Neural progenitor cell (in vitro differentiated cells): ENCODE measurements at places on chromosomes 5 and 9.

GRCh38 chr5:59517926-59518585, 375.5 kb downstream of the PDE4D start:
- DNase-seq, result no peak

DNA sequence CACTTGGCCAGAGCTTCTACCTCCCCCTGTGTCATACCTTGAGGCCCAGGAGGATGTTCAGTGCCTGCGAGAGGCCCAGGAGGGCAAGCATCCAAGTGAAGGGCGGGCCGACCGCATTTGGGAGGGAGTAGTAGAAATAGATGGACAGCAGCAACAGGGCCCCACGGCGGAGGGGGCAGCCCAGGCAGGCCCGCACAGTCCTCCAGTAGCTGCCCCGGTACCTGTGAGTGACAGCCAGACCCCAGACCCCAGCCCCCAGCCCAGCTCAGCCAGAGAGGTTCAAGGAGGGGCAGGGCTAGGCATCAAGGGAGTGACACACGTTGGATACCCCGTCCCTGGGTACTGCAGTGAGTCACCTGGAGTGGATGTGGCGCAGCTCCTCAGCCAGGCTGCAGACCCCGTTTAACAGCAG, 1.4 kb downstream of the STING1 start:
- DNase-seq, result no peak

DNA sequence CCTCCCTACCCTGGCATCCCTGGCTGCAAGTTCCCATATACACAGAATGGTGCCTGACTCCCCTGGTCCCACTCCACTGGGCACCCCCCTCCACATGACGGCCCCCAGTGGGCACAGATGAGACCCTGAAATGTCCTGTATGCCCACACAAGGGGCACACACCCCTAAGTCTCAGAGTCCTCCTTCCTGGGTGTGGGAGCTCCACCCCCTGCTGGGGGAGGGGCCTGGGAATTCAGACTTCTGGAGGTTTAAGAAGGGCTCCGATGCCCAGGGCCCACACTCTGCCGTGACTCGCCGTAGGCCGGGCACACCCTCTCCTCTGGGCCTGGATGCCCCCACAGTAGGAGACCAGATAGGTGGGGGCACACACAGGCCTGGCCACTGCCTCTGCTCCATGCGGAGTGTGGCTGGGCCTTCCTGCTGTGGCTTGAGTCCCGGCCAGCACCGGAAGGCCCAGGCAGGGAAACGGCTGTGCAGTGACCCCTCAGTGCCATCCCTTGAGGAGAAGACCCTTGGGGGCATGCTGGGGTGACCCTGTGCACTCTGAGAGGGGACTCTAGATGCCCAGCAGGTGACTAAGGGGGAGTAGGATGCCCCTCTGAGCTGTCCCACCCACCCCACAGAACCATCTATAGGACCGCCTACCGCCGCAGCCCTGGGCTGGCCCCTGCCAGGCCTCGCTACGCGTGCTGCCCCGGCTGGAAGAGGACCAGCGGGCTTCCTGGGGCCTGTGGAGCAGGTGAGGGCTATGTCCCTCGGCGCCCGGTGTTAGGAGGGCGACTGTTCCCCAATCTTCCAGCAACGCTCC, 6.5 kb downstream of the EGFL7 start:
- no peak for DNase-seq

DNA sequence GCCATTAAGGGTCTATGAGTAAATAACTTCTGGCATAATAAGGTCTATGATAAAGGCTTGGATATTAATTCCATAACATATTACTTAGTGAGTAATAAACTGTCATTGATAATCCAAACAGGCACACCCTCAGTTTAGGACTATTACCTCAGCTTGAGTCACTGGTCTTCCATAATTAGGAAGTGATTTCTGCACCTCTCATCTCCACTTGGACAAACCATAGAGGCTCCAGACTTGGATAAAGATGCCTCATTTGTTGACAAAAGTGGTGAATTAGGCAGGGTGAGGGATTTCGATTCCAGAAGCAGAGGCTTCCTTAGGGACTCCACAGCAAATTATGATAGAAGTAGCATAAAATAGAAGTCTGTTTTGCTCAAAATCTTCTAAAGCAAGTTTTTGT, 127.5 kb upstream of the MTAP start:
- no peak for DNase-seq

GRCh38 chr9:74132986-74133385, 364.1 kb upstream of the RORB start:
- DNase-seq, result peak; percentile 26

DNA sequence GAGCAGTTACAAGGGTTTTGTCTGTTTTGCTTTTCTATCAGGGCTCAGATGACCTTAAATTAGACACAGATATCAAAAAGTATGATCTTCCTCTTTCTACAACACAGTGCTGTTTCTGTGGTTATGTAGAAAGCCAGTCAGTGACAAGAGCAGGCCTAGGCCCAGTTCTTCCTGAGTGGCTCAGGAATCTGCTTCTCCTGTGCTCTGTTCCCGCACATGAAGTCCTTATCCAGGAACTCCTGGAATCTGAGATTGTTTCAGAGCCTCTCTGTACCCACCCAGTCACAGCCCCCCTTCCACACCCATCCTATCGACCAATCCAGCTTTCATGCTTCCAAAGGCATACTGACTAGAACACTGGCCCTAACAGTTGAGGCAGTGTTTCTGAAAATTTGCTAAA, 40.4 kb upstream of the SMU1 start:
- no peak for DNase-seq

GRCh38 chr9:133769511-133770075, 31.4 kb upstream of the SARDH start:
- DNase-seq, result no peak

DNA sequence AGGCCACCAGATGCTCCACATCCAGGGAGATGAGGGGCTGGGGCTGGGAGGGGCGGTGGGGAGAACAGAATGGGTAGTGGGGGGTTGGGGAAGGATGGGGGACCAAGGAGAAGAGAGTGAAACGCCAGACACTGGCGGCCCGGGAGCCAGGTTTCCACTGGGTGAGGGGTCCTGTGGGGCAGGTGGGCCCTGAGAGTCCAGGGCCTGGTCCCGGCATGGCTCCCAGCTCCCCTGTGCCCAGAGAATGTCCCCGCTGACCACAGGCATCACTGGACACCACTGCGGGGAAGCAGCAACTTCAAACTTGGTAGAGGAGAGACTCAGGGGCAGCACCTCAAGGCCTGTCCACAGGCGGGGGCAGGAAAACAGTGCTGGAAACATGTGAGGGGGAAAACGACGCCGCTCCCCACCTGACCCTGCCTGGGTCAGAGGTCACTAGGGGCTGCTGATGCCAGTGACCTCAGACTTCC, 13.2 kb downstream of the NINJ1 start:
- DNase-seq, result no peak

DNA sequence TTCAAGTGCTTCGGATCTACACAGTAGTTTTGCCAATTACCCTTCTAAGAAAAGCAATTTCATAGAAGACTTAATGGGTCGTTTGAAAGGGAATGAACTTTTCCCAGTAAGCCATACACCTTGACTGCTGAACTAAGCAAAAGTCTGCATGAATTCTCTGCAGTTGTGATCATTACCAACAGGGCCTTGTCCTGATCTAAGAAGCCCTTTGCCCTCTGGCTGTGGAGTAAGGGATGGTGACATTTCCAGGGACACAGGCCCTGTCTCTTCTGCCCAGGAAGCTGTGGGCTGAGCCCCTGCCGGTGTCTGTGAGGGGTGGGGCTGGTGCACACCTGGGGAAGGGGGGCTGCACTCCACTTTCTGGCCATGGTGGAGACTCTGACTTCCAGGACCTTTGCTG, 30.5 kb downstream of the ZDHHC11 start:
- no peak for DNase-seq

DNA sequence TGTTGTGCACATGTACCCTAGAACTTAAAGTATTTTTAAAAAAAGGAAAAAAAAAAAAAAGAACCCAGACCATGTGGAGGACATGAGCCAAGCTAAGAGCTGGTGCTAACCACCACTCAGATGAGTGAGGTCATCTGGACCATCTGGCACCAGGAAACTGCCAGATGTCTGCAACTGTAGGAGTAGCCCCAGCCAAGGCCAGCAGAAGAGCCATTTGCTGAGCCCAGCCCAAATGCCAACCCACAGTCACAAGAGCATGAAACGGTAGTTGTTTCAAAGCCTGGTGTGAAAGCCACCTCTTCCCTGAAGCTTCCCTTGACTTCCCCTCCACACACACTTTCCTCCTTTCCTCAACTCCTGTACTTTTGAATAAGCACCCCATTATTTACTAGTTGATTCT, 69.2 kb upstream of the FCN1 start:
- no peak for DNase-seq

DNA sequence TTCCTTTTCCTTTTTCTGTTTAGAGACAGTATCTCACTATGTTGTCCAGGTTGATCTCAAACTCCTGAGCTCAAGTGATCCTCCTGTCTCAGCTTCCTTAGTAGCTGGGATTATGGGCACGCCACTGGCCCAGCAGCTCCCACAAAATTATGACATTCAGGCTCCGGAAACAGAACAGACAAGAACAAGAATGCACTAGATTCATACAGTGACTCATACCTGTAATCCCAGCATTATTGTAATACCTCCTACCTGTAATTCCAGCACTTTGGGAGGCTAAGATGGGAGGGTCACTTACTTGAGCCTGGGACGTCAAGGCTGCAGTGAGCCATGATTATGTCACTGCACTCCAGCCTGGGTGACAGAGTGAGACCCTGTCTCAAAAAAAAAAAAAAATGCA, 26.7 kb upstream of the B4GALT1 start:
- DNase-seq, result no peak

DNA sequence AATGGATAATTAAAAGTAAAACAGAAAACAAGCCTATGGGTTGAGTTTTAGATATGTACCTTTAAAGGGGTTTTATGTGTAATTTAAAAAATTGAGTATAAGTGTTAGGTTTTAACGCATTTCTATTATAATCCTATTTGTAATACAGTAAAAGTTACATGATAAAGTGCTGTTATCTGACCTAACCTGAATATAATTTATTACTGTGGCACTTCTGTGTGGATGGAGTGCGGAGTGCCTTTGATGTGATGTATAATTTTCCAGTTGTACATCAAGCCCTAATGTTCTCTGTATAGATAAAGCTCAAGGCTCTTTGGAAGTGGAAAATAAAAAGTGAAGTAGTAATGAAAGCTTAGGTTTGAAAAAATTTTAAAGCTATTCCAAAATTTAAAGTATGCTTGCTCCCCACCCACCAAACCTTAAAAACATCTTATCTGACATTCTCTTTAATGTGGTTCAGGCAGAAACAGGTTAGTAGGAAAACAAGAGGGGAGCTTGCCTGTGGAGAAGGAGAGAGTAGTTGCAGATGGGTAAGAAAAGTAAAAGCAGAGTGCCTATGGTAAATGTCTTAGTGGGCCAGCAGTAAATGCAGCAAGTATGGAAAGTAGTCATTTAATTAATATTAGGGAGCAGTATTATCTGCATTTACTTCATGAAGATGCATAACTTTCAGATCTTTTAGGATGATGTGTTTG, 4.0 kb downstream of the MATR3 start:
- no peak for DNase-seq

- DNase-seq, result no peak
Observed at GRCh38 chr5:66862020-66862419, 265.8 kb downstream of the MAST4 start.

DNA sequence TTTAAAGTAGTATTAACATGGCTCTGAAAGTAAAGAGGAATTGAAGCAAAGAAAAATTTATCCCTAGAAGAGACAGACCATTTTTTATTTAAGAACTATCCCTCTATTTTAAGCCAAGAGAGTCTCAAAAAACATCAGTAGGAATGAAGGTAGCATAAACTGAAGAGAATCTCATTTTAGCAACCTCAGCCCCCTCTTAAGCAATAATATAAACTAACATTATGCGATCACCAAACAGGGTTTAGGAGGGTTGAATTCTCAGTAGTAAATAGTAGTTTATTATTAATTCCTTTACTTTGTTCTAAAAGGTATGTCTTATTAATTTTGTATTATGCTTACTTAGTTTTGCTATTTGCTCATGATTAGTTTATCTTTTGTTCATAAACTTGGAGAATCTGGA, 287.4 kb downstream of the CDK5RAP2 start:
- no peak for DNase-seq

- no peak for DNase-seq
Observed at GRCh38 chr9:33379666-33380389, 22.5 kb downstream of the AQP7 start.

- DNase-seq, result no peak
Observed at GRCh38 chr9:18976709-18977531, 56.1 kb downstream of the SAXO1 start.

GRCh38 chr5:112512901-112513300, 93.8 kb upstream of the EPB41L4A start:
- no peak for DNase-seq

GRCh38 chr9:114122136-114123027, 23.3 kb upstream of the KIF12 start:
- DNase-seq, result no peak

DNA sequence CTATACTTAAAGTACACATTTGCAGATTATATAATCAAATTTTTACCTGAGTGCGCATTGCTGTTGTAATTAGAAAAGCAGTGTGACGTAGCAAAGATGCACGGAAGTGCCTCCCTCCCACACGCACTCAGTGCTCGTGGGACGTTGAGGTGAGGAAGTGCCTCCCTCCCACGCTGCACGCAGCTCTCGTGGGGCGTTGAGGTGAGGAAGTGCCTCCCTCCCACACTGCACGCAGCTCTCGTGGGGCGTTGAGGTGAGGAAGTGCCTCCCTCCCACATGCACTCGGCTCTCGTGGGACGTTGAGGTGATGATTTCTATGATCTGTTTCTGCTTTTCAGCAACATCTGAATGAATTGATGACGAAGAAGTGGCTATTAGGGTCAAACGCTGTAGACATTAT, 21.0 kb downstream of the EXOC3 start:
- DNase-seq, result no peak

DNA sequence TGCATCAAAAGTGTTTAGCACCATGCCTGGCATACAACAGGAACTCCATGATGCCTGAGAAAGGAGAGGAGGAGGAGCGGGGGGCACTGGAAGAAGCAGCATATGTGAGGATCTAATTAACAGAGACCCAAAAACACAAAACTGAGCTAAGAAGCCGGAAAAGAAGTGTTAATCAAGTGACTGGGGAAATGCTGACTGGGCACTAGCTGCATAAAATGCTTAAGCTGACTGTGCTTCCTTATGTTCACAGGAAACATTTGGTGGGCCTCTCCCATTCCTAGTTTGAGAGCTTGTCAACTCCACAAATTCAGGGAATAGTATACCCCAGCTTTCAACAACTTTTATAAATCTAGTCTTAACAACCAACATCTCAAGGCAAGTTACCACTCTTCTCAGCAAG, 26.6 kb downstream of the DEPDC1B start:
- DNase-seq, result no peak

DNA sequence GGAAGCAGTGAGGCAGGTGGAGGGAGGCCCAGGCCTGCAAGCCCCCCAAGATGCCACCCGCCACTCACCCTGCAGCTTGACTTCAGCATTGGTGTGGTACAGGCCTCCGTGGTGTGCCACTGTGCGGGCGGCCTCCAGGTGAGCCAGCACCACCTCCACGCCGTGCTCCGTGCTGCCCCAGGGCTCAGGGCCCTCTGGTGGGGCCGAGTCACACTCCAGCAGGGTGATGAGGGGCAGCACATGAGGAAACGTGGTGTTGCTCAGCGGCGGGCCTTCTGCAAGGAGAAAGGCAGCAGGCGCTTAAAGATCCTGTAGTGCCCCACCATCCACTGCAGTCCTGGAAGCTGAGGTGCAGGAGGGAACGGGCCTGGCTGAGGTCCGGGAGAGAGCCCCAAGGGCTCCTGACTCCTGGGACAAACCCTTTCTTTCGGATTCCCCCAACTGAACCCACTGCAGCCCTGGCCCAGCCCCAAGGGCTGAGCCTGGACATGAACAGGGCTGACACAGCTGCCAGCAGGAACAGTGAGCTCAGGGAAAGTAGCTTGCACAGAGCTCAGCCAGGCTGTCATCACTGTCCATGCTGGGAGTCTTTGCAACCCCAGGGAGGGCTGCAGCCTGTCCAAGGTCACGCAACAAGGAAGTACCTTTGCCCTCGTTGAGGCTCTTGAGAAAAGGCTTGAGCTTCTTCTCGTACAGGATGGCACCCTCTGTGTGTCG, 4.7 kb upstream of the TOR2A start:
- DNase-seq, result no peak
